ENCODE measurements at places on chromosomes 12 and 14.

GRCh38 chr14:104843442-104844305 lies 21.4 kb upstream of the CEP170B start:
- no peak for DNase-seq

GRCh38 chr14:70624972-70625371 lies 16.7 kb upstream of the TTC9 start:
- no peak for DNase-seq

GRCh38 chr14:104219731-104220214 lies 81.4 kb downstream of the KIF26A start:
- DNase-seq, result no peak

- peak; percentile 9 for DNase-seq
Measured at GRCh38 chr12:25241167-25242020, 9.3 kb downstream of the KRAS start.

- DNase-seq, result no peak
Measured at GRCh38 chr14:100677554-100678468, 48.9 kb upstream of the DLK1 start.

DNA sequence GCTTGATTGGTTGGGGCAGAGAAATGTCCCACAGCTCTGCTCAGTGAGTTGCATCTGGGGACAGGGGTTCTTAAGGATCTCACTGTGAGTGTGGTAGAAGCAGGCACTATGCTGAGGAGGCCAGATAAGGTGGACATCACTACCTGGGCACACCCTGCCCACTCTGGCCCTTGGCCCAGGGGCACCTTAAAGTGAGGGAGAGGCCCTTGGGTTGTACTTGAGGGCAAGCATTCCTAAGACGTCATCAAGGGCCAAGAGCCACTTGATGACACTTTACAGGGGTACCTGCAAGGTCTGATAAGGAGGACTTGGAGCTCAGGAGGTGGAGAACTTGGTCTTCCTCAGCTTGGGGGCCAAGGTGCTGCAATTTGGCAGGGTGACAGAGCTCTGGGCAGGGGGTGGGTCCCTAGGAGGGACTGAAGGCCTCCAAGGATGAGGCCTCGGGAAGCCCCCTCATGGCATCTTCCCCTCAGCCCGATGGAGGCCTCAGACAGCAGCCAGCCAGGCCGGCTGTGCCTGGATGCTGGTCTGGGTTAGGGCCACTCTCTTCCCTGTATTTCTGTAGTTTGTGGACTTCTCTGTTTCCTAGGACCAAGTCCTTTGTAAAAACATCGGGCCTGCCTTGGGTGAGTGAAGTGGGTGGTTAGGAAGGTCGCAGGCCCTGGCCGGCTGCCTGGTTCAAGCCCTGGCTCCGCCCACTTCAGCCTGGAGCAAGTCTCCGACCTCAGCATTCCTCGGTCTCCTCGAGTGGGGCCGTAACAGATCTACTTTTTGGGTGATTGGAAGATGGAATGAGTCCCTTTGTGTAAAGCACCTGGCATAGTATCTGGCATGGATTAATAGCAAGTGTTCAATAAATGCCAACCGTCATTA lies 24.8 kb downstream of the GPR68 start:
- DNase-seq, result no peak

DNA sequence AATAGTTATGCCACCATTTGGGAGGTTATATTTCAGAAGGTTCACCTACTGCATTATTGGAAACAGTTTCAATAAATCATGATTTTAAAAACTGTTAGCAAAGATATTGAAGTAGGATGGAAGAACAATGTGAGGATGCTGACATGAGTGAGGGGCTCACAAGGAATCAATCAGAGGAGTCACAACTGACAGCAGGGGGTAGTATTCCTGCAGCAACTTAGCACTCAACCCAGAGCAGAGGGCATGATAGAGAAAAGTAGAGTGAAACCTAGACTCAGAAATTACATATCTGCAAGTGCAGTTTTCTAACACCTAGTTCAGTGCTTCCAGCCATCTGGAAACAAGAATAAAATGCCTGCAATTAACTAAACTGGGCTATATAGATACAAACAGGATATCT lies 772.5 kb upstream of the USP15 start:
- no peak for DNase-seq

GRCh38 chr14:43671716-43672485 lies 835.2 kb downstream of the FSCB start:
- DNase-seq, result no peak

DNA sequence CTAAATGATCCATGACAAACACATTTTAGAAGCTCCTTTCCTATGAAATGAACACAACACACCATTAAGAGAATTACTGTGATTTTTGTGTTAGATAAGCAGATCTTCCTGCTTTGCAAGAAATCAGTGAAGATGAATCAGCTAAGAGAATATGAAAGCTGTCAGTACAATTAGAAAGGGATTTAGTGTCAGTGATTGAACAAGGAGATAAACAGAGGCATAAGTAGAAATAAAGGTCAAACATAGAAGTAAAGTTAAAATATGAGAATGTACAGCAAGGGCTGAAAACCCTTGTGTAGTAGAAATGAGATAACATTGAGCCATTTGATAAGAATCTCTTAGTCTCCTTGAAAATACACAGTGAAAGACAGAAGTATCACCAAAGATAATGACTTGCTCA lies 21.4 kb upstream of the SLC16A7 start:
- DNase-seq, result no peak
